Panc1 (cell line): ENCODE measurements at places on chromosomes 11 and 22. TPM values are rescaled to one million over a fixed set of nuclear protein-coding genes. Genes with fewer than 3 reads are reported as not detected.

TEX12 gene
- total RNA-seq = 0.23 TPM

- no peaks in the 10 kb centered on the region for H3K27me3 ChIP-seq
- H3K4me3 ChIP-seq = no peak overlapping the region
- no peaks in the 10 kb centered on the region for H3K36me3 ChIP-seq
- H3K4me1 ChIP-seq = no peaks in the 10 kb centered on the region
- no peak overlapping the region for H3K27ac ChIP-seq
These were observed 1.3 kb downstream of the ACR start for GRCh38 chr22:50739279-50739691.

DNA sequence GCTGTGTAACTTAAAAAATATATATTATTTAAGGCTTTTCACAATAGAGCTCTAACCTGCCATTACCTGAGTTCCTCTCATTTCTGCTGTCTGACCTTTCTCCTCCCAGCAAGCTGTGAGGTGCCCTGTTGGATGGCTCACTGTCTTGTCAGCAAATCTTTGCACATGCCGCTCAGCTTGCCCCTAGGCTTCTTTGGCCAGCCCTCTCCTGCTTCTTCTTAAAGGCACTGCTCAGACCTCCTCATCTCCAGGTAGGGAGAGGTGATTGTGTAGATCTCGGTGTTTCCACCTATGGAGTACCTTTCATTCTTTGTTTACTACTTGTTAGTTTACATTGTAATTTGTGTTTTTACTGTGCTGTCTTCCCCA lies 96.5 kb downstream of the EXT2 start:
- no peak for DNase-seq
- H3K27ac ChIP-seq = no peak overlapping the region
- H3K4me3 ChIP-seq = no peak overlapping the region
- H3K4me1 ChIP-seq = 0 out of 2 replicates have a peak, but pooled peaks cover 2% of the 10 kb centered on the region
- no peaks in the 10 kb centered on the region for H3K27me3 ChIP-seq
- no peaks in the 10 kb centered on the region for H3K36me3 ChIP-seq

DNA sequence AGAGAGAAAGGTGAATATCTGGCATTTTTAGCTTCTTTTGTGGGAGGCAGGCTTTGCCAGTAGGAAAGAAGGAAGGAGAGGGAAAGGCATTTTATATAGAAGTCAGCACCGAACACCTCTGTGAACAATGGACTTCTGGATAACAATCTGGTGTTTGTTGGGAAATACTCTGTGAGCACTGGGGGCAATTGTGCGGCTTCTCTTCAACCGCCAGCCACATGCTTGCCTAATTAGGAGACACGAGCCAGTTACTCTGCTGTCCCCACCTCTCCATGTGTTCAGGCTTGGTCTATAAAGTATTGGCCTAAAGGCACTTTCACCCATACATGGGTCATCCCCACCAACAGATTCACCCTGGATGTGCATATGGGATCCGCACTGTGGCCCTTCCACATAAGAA lies 523.6 kb downstream of the NTM start:
- no peaks in the 10 kb centered on the region for H3K4me1 ChIP-seq
- no peaks in the 10 kb centered on the region for H3K36me3 ChIP-seq
- H3K27ac ChIP-seq = no peak overlapping the region
- DNase-seq = no peak
- no peak overlapping the region for H3K4me3 ChIP-seq

FAU gene
- total RNA-seq = 1,001 TPM

MS4A6E gene
- total RNA-seq = not detected

DNA sequence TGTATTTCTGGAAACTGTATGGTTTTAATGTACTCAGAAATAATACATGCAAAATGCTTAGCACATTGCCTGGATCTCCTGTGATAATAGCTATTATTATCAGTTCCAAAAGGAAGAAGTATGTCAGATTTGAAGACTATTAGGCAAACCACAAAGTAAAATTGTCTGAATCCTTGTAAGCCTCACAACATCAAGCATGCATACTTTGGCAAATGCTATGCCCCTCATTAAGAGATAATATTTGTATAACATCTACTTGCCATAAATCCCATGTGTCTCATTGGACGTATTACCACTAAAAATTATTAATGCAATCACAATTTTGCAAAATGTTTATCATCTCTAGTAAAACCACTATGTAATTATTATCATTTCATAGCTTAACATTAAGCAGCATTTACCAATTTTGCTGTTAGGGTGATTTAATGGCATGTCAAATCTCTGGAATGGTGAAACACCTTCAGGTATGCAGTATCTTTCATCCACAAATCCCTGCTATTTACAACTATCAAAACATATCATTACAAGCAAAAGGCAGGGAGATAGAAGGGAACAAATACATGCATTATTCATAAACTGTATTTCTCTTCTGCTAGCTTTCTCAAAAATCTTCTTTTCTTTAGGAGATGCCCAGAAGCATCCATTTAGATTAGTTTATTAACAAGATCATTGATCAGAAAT lies 974.6 kb upstream of the RAG2 start:
- no peak overlapping the region for H3K4me3 ChIP-seq
- no peak for DNase-seq
- no peak overlapping the region for H3K27ac ChIP-seq

SLC5A4 gene
- not detected for total RNA-seq

GRCh38 chr22:49934891-49935557 lies 16.6 kb downstream of the CRELD2 start:
- no peaks in the 10 kb centered on the region for H3K36me3 ChIP-seq
- H3K4me1 ChIP-seq = peaks cover 52% of the 10 kb centered on the region
- peak overlapping the region; percentile 21 for H3K4me3 ChIP-seq

DERL3 gene
- total RNA-seq = 1.0 TPM

DNA sequence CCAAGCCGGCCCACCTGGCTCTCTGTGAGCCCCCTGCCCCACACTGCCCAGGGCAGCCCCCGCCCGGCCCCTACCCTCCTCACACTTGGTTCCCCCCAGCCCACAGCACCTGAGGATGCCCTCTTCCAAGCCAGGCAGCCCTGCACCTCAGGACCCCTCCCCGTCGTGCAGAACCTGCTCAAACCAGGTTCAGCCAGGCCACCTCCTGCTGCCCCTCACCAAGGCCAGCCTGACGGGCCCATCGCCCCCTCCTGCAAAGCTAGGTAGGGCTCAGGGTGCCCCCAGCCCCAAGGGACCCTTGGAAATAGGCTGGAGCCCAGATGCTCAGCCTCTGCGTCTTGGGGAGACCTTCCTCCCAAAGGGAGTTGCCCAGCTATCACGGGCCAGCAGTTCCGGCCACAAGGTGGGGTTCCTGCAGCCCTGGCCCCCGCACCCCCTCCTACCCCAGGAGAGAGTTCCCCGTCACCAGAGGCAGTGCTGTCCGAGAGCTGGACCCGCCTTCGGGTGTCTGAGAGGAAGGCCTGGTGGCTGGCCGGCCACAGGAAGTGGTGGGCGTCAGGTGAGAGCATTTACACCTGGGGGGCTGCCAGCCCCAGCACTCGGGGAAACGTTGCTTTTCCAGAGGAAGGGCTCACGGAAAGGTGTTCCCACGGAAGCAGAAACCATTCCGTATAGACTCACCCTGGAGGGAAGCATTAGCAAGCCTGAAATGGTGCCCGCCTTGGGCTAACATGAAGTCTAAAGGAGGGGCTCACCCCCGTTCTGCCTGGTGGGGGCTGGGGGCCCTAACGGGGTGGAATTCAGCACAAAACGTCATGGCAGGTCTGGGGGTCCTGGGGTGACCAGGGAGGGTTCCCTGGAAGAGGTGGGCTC lies 3.2 kb upstream of the SYT8 start:
- H3K4me1 ChIP-seq = peaks cover 86% of the 10 kb centered on the region
- DNase-seq = no peak
- peak overlapping the region; percentile 99 for H3K27ac ChIP-seq
- H3K4me3 ChIP-seq = no peak overlapping the region
- H3K27me3 ChIP-seq = no peaks in the 10 kb centered on the region
